ENCODE measurements at places on chromosomes 1 and 21. TPM values are rescaled to one million over a fixed set of nuclear protein-coding genes. Genes with fewer than 3 reads are reported as not detected.

BCL10 gene
- total RNA-seq: 25.5 TPM

UTS2 gene
- not detected for total RNA-seq

TMEM82 gene
- not detected for total RNA-seq

DNA sequence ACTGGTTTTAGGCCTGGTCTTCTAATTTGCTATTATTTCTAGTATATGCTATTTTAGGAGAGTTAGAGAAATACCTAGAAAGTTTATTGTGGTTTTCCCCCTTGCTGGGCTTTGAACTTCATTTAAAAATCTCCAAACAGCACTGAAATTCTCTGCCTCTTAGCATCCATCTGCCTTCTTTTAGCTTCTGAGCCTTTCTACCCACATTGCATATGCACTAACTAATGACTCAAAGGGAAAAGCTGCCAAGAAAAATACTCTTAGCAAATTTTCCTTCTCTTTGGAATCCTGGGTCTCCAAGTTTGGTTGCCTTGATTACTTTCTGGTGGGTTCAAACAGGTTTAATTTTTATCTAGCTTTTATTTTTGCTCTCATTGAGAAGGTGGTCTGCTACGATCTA, 408.4 kb upstream of the PTBP2 start:
- no peak for DNase-seq

- DNase-seq: no peak
These were observed 306.2 kb downstream of the NFIA start for GRCh38 chr1:61388566-61388965.

- peak; percentile 56 for DNase-seq
These were observed 346.7 kb upstream of the ADGRL4 start for GRCh38 chr1:79353224-79353623.

- DNase-seq: no peak
These were observed 5.0 kb downstream of the ABCA4 start for GRCh38 chr1:94115900-94116436.

DNA sequence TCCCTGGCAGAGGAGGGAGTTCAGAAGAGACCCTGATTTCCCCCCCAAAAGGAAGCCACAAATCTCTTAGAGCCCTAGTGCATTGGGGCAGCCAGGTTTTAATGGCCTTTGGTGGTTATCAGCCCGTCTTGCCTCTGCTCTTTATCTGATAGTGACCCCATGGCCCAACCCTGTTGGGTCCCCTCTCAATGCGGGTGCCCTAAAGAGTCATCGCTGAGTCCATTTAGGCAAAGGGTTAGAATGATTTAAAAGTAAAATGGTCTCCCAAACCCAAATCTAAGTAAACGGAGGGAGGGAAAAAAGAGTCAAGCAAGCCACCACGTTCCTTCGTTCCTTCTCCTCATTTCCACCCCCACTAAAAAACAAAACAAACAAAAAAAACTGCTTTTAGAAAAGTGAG, 164.0 kb downstream of the RUNX1 start:
- no peak for DNase-seq

DNA sequence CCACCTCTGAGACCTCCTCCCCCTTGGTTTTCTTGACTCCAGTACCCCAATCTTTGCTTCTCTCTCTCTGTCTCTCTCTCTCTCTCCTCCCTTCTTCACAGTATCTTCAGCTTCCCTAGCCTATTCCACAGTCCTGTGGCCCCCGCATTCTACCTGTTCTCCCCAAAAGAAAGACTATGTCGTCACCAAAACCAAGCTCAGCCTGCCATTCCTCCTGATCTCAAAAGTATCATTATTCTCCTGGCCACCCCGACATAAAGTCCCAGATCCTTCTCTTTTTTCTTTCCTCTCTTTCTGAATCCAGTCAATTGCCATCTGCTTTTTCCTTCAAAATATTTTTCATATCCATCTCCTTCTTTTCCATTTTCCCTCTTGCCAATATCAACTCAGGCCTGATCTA, 23.7 kb upstream of the KHDRBS1 start:
- no peak for DNase-seq

- no peak for DNase-seq
These were observed 26.6 kb downstream of the ABCG1 start for GRCh38 chr21:42245331-42246193.

- DNase-seq: no peak
These were observed 1.3 kb upstream of the MTARC1 start for GRCh38 chr1:220785166-220786056.

GRCh38 chr21:35048183-35048601, 910 bp downstream of the RUNX1 start:
- DNase-seq: peak; percentile 79

GRCh38 chr1:109371341-109371739, 26.4 kb downstream of the SORT1 start:
- peak; percentile 62 for DNase-seq

- DNase-seq: no peak
These were observed 442.6 kb downstream of the PRDM2 start for GRCh38 chr1:14142397-14143100.

GRCh38 chr1:116817582-116818064, 63.4 kb downstream of the CD2 start:
- DNase-seq: peak; percentile 90

DNA sequence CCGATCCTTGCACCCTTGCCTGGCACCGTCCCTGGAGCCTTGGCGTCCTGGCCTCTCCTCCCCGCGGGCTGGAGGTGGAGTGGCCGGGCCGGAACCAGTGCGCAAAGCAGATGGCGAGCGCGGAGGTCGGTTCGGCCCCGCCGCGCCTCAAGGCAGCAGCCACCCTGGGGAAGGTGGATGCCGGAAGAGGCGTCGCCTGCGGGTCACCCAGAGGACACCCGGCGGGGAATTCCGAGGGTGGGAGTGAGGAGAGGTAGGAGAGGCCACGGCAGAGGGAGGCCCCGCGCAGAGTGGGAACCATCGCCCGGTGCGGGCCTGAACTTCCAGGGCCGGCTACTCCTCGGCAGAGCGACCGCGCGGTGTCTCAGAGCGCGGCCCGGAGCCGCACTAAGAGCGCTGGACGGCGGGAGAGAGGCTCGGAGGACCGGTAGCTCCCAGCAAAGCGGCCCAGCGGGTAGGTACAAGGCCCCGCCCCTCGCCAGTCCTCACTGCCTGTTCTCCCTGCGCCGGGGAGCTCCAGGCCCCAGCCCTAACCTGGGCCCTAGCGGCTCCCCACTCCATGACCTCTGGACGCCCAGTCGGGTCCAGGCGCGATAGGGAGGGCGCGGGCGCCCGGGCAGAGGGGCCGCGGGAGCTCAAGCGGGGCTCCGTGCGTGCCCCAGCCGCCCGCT, at the start of gene RNF207:
Gene RNF207, plus strand, starts transcription at position 271 of the 671 bp plus-strand sequence. CDS start 417 bp downstream, outside the sequence.
- peak; percentile 94 for DNase-seq

GRCh38 chr1:206694171-206695124, 9.7 kb downstream of the MAPKAPK2 start:
- no peak for DNase-seq

DNA sequence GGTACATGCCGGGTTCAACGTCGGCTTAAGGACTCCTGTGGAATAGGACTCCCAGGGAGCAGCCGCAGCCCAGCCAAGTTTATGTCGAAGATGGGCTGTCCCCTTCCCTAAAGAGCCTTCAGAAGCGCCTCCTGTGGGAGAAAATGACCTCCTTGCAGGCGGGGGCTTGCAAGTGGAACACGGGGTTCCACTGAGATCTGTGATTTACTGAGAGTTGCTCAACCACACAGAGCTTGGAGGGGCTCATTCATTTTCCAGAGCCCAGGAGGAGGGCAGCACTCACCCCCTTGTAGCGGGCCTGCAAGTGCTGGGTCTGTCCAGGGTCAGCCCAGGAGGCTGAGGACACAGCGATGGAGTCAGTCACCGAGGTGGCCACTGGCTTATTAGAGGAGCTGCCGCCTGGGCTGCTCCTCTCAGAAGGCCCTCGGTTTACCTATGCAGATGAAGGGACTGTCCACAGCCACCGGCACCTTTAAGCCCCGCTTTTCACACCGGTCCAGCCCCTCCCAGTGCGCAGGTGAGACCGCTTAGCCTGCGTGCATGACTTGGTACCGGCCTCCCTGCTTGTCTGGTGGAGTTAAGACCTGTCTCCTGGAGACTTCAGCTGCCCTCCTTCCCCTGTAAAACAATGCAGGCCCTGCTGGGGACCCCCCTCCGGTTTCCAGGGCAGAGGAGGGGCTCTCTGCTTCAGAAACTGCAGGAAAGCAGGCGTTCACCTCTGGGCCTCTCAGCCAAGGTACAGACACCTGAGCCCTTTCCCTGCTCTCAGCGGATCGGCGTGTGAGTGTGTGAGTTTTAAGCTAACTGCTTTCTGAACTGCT, 57.5 kb downstream of the ATP5PO start:
- no peak for DNase-seq

All from activated CD4-positive, alpha-beta T cell treated with anti-CD3 and anti-CD28 coated beads, Interleukin-2, amount 10 ng/mL, durations not matched to agents 24 days and 14 days (primary cell).